Hindlimb muscle (tissue), 1 donor: ENCODE measurements at places on chromosomes 2 and 18.

- DNase-seq, result no peak
These were observed 4.7 kb downstream of the EPG5 start for GRCh38 chr18:45962461-45962860.

DNA sequence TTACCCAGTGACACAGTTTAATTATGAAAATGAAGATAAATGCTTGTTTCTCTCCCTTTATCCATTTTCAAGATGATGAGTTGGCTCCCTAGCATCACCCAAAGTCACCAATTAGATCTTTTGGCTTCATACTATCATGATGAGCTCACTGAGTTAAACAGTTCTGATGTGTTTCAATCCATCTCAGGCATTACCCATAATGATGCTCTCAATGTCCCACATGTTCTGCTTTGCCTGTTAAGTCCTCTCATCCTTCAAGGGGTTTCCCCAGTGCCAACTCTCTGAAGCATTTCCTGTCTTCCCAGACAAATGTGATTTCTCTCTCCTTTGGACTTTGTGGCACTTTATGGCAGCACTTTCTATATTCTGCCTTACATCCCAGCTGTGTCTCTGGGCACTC is 92.6 kb downstream of the EPB41L3 start:
- no peak for DNase-seq

DNA sequence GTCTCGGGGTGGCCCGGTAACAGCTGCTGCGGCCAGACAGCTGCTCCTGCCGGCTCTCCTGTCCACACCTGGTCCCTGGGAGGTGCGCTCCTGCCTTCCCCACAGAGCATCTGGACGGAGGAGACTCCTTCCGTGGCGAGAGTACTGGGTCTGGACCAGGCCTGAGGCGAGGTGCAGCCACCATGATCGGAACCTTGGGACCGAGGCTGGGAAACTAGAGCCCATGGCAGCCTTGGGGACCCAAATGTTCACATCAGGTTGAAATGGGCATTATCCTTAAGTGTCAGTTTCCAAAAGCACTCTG is 628 bp downstream of the GIGYF2 start:
- DNase-seq, result no peak

DNA sequence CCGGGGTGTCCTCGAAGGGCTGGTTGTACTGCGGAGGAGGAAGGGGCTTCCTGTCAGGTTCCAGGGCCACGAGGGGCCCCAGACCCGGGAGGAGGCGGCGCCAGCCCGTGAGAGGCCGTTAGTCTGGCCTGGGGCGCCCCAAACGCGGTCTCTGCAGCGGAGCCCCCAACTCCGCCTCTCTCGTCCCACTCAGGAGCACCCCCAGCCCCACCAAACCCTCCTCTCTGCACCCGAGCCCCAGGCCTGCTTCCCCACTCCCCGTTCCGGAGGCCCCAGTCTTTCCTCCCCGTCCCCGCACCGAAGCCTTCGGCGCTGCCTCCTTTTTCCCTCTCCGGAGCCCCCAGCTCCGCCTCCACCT is 473 bp downstream of the HJURP start:
- no peak for DNase-seq

DNA sequence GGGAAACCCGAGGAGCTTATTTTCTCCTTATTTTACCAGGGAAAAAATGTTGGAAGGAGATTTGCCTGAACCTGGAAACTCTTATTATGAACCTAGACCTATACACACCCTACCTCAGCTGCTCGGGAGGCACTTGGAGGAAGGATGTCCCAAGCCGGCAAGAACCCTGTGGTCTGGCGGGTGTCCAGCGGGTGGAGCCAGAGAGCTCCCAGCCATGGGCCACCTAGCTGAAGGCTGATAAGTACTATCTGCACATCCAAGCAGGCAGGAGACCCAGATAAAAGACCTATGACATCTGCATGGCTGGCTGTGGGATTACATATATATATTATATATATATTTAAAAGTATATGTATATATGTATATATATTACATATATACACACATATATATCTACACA is 1.1 kb upstream of the SLC14A1 start:
- peak; percentile 8 for DNase-seq

GRCh38 chr2:232411901-232412629 is 5.4 kb downstream of the ALPG start:
- no peak for DNase-seq

DNA sequence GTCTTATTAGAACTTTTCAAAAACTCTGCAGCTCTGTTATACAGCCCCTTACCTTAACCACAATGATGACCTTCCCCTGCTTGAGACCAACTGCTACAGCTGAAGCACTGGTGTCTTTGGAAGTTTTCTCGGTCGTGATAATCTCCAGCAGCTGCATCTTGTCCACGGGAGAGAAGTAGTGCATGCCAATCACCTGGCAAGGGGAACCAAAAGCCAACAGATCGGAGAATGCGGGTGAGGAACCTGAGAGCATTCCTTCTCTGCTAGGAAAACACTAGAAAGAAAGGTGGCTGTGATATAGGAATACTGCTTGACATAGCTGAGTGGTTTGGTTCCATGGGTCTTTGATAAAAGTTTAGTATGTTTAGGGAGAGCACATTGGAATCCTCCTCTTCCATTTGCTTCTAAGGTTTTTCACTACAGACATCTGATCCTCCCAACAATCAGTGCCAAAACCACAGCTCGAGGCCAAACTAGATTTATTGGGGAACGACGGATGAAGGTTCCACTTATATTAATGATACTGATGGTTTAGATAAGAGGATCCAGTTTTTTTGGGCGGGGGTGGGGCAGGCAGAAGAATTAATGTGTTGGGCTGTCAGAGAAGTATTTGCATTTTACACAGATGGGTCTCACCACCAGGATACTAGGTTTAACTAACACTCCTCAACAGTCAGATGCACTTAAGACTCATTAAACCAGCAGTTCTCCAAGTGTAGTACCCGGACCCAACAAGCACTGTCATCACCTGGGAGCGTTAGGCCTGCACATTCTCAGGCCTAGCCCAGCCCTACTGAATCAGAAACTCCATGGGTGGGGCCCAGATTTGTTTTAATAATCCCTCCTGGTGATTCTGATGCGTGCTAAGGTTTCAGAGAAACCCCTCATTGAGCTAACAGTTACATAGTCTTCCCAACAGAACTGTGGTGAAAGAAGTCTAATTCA is 22.4 kb downstream of the GAREM2 start:
- DNase-seq, result no peak

DNA sequence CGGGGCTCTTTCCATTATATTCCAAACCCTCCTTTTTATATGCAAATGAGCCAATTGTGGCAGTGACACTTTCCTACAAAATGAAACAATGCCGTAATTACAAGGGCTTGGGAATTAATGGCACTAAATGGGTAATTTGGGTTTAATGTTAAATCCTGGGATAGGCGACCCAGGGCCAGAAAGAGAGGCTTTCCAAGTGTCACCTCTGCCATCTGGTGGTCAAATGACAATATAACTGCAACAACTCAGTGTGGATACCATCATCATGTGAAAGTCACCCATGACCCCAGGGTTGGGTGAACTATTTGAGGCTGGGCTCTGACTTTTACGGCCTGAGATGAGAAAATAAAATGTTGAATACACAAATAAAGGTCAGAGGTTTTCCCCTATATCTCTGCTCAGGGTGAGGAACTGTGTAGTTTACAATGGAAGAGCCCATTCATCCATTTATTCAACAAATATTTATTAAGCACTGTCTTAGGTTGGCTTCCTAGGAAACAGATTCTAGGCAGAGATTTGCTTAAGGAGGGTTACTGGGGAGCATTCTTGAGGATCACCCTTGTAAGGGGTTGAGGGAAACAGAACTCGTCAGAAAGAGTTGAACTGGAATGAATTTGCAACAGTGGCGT is 13.6 kb upstream of the THADA start:
- DNase-seq, result peak; percentile 38

- no peak for DNase-seq
These were observed 199.4 kb downstream of the SPP2 start for GRCh38 chr2:234249873-234250272.

DNA sequence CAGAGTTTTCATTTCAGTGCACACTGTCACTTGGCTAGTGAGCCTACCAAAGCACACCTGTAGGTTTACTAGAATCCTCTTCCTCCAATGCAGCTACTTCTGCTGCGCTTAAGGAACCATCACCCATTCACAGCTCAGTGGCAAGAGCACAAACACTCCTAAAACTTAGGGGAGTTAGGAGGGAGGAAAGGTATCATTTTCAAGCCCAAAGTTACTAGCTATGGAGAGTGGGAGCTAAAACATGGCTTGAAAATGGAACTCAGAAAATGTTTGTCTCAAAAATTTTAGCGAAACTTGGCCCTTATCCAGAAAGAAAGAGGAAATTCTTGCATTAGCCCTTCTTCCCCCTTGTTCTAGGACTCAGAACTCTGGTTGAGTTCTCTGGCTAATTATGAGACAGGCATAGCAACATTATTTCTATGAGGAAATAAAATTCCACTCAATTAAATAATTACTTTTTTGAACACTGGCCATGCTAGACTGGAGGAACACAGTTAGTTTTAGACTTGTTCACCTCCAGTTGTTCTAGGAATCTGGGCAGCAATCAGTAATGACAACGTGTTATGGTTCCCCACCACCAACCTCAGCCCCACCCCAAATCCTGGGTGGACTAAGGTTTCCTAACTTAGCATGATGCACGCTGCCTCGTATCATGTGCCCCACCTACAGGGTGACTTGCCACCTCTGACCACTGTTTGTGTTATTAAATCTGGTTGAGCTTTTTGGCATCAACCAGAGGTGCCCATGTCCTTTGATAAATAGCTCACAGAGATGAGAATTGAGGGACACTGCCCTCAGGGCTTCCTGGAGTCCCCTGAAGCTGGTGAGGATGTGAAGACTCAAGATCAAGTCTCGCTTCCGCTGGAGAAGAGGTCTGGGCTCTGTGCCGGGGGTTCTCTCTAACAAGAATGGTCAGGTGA is 32.8 kb downstream of the LPIN2 start:
- DNase-seq, result no peak

- no peak for DNase-seq
These were observed 288.9 kb downstream of the RDH14 start for GRCh38 chr2:18271370-18272147.

DNA sequence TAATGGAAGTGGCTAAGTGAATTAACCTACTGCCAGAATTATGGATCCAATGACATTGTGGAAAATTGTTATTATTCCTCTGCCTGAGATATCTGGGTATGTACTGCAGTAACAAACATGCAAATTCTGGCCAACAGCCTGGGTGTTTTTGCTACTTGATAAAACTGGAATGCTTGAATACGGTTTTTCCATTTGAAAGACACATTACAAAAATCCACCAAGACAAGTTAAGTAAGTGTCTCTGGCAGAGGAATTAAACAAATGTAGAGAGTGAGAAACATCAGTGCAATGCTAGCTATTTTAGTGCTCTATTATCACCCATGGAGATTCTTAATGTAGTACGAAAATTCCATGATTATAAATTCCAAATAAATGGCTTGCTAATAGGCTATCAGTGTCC is 312.4 kb upstream of the MEIS1 start:
- DNase-seq, result no peak

GRCh38 chr2:239339241-239339640 is 61.6 kb downstream of the HDAC4 start:
- no peak for DNase-seq

GRCh38 chr2:55859875-55860274 is 63.7 kb downstream of the EFEMP1 start:
- DNase-seq, result no peak

DNA sequence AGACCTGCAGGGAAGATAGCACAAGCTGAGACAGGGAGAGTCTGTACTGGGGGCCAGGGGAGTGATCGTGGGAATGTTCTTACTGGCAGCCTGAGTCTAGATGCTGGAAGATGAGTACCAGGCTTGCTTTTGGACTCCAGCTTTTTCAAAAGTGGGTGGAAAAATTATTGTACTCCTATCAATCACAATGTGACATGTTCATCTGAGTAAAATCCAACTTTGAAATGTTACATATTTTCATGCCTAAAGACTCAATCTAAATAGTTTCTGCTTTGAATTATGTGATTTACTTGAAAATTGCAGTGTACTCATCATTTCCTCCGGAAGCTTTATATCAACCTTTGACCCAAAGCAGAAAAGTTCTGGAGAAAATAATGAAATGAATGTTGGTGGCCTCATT is 49.7 kb upstream of the ST3GAL5 start:
- no peak for DNase-seq

DNA sequence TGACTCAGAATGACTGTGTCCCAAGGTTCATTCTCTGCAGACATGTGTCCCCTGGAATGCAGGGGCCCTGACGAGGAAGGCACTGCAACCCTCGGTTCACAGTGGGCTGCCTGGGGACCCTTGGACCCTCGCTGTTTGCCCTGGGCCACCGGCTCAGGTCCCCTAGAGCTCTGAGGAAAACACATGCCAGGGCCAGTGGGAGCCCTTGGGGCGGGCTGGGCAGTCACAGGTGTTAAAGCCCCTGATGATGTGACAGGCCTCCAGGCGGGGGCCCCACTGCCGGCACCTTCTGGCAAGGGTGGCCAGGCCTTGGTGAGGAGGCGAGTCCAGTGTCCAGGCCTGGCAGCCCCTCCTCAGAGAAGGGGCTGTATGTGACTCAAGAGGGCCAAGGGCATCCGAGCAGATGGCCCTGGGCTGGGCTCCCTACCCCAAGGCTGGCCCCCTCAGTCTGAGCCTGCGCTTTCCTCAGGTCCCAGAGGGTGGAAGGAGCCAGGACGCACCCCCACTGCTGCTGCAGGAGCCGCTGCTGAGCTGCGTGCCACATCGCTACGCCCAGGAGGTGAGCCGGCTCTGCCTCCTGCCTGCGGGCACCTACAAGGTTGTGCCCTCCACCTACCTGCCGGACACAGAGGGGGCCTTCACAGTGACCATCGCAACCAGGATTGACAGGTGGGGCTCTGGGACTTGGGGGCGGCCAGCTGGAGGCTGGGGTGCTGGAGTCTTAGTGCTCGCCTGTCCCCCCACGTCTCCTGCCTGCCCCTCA is 11.1 kb downstream of the CAPN10 start:
- no peak for DNase-seq

DNA sequence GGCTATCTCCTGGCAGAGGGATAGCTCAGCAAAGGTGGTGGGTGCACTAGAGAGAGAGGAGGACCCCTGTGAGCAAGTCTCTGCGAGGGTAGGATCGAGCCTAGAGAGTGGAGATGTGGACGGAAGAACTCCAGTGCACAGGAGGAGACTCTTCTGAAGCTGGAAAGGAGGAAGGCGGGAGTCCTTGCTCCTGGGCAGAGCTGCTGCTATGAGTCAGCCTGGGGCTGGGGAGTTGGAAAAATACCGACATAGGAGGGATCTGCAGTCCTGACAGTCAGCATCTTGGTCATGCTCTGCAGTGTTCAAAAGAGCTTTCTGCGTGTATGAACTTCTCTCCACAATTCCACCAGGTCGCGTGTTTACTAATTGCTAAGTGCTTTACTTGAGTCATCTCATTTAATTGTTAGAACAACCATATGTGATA is 233.8 kb downstream of the LDLRAD4 start:
- DNase-seq, result peak; percentile 84

GRCh38 chr2:241126201-241126611 is 23.1 kb downstream of the PASK start:
- no peak for DNase-seq

DNA sequence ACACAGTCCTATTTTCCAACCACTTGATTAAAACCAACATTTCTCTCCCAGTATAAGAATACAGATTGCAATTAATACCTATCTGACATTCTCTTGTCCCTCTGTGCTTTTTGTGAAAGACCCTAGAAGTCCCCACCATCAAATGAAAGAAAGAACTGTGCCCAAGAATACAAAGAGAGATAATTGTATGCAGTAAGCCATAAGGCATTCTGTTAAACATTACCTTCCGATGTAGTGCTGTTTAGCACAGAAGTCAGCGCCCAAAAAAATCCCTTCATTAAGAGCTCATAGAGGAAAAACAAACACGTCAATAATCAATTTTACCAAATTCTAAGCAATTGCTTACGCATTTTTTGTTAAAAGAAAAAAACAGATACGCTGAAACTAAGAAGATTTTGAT is 41.1 kb downstream of the ZNF516 start:
- no peak for DNase-seq

GRCh38 chr2:159725713-159726112 is 13.4 kb downstream of the MARCHF7 start:
- no peak for DNase-seq
